Right renal cortex interstitium (tissue), 3 donors: ENCODE measurements at places on chromosomes 6 and 20. TPM values are rescaled to one million over a fixed set of nuclear protein-coding genes. Genes with fewer than 3 reads are reported as not detected.

DNA sequence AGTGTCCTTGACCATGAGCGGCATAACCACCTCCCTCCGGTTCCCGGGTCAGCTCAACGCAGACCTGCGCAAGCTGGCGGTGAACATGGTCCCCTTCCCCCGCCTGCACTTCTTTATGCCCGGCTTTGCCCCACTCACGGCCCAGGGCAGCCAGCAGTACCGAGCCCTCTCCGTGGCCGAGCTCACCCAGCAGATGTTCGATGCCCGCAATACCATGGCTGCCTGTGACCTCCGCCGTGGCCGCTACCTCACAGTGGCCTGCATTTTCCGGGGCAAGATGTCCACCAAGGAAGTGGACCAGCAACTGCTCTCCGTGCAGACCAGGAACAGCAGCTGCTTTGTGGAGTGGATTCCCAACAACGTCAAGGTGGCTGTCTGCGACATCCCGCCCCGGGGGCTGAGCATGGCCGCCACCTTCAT, 4.9 kb downstream of the TUBB1 start:
- DNase-seq = no peak

DNA sequence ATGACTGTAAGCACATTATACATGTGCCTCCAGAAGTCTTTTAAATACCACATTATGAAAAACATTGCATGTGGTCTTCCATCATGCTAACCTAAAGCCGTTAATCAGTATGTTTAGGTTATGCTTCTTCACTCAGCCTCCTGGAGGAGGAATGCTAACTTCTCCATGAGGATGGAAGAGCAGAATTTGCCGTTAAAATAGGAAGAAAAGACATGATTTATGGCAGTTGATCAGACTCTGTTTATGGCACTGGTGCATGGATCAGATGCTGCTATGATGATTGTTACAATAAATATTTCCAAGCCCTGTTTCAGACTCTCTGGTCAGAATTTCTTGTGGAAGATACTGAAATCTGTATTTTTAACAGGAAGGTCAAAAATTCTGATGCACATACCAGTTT, 31.7 kb downstream of the MAP3K4 start:
- DNase-seq = no peak

- DNase-seq = no peak
These were observed at the start of gene SOBP for GRCh38 chr6:107489636-107490565. TSS of gene SOBP (plus strand) at chr6:107490117. CDS start at chr6:107490617, 500 bp downstream.

- no peak for DNase-seq
These were observed 207.3 kb downstream of the OTOR start for GRCh38 chr20:16955462-16955861.

RGL2 gene
- polyA plus RNA-seq = 95.5 TPM

DNA sequence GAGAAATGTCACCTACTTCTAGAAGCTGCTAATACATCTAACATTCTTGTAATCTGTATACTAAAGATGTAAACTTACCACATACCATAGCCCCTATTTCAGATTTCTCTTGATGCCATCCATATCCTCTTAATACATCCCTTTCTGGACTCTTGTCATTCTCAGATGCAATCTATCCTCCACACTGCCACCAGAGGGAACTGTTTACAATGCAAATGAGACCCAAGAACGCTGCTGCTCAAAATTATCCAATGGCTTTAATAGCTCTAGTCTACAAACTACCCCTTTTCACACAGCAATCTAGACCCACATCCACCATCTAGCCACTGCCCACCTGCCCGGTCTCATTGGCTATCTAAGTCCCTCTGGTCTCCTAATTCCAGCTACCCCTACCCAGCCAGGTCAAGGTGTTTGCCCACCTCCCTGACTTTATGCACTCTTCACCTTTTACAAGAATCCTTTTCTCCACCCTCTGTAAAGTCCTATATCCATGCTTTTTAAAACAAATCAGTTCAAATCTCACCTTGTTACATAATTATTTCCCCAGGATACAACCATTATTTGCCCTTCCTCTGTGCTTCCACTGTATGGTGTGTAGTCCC, 14.8 kb downstream of the FAXC start:
- no peak for DNase-seq

DNA sequence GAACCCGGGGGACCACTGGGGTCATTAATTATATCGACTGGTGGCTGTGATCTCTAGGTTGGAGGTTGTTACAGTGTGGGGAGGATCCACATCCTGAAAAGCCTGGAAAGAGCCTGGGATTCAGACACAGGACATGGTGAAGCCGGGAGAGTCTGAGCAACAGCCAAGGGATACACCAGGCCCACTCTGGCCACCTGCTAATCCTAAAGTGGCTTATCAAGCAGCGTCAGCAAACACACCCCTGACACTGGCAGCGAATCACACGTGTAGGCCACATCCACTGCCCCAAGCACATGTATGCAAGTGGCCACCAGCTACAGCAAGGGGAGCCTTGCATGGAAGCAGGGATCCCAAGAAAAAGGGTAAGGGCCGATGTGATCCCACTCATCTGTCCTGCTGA, 41.0 kb downstream of the GFOD1 start:
- no peak for DNase-seq

- no peak for DNase-seq
These were observed 11.0 kb upstream of the CFAP206 start for GRCh38 chr6:87396595-87397392.

DNA sequence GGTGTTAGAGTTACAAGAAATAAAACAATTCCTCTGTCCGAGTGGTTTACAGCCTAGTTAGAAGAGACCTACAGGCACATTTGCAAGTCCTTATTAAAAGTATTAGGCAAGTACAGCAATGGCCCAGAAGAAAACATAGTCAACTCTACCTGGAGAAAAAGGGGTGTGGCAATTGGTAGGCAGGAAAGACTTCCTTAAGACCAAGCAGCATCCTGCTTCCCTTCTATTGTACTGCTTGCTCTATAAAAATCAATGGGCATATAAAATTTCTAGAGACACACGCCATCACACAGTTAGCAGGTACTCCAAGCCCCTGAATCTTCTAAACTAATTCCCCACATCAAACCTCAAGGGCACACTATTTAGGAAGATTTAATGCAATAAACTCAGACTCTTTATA, 185.6 kb downstream of the ATXN1 start:
- DNase-seq = no peak

CLPSL2 gene
- polyA plus RNA-seq = not detected

DNA sequence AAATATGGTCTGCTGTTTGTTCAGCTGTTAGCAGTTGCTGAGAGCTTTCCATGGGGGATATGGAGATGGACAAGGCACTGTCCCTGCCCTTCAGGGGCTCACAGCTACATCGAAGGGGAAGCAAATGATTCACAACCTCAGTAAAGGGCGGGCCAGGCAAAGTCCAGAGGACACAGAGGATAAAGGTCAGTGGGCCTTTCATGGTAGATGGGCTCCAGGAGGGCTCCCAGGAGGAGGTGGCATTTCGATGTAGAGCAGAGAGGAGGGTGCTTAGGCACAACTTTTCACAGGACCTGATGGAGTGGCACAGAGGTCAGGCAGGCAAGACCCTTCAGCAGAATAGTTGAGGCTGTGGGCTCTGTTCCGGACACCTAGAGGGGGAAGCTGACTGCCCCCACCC, 15.2 kb upstream of the MLN start:
- DNase-seq = no peak

SAPCD1 gene
- polyA plus RNA-seq = 7.4 TPM

DNA sequence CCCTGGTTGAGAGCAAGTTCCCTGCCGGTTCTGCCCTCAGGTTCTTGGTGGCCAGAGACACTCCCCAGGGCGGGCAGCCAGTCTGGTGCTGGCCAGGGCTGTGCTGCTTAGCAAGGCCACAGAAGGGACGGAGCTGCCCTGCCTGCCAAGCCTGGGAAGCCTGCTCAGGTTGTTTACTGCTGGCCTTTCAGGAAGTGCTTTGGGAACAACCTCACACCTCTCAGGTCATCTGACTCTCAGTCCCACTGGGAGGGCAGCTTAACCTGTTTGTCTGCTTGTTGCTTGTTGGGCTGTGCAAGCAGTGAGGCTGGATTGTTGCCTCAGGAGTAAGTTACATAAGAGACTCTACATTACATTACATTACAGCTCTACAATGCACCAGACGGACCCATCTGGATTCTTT, 75.8 kb upstream of the AFDN start:
- peak; percentile 54 for DNase-seq

DNA sequence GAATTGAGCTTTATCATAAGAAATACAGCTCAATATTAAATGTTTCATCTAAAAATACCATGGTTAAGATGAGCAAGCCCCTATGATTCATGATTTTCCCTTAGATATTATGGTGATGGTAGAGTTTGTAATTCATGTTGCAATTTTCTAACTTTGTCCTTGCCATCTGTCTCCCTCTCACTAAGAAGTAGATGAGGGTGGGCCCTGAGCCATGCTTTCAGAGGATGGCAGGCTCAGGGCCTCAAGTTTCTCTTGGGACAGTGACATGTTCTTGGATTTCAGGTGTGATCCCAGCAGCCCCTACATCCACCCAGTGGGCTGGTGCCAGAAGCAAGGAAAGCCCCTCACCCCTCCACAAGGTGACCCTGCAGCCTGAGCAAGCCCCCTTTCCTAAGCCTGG, 25.6 kb downstream of the L3MBTL1 start:
- no peak for DNase-seq

ADGRF5 gene
- 32.4 TPM for polyA plus RNA-seq

- peak; percentile 35 for DNase-seq
These were observed 41.5 kb downstream of the MYH7B start for GRCh38 chr20:34997131-34997561.

AK9 gene
- polyA plus RNA-seq = 11.2 TPM

OSER1 gene
- 55.2 TPM for polyA plus RNA-seq

GRCh38 chr6:13523826-13524622, 36.6 kb upstream of the GFOD1 start:
- DNase-seq = no peak

DNA sequence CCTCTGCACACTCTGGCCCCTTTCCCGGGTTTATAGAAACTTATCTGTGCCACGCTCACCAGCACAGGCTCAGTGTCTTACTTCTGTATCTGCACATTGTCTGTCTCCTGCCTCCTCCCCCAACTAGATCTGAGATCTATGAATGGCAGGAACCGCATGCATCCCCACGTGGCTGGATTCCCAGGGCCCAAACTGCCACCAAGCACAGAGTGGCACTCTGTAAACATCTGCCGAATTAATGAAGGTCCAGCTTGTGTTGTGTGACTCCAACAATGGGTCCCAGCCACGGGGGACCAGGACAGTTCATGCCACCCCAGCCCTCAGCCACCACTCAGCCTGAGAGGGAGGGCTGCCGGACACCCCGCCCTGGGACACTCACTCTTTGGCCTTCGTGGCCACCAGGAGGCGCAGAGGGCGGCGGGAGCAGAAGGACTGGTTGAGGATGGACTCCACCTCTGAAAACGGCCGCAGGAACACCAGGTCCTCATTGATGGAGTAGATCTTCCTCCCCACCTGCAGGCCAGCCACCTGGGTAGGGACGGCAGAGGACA, 171.1 kb downstream of the PREX1 start:
- no peak for DNase-seq

DNA sequence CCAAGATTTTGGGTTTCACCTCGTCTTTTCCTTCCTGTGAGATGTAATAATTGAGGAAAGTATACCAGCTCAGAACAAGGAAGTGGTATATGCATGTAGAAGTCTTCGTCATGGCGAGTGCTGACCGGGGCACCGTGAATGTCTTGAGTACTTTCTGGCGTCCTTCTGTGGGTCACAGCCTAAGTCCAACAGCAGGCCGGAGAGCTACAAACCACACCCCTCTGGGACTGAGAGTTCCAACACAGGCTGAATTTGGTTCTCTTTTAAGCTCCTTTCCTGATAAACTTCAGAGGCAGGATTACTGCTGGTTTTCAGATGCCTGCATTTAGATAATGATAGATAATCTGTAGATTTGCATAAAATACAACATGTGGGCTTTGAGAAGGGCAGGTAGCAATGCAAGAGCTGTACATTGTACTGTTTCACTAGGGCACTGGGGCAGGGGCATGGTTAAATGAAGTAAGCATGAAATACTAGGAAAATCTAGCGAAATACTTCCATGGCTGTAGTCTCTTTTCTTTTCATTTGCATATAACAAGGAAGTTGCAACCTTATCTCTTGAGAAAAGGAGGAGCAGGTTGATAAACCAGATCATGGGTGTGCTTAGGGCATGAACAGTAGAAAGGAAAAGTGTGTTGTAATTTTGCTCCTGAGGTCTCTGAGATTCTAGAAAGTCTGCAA, at the start of gene ADTRP:
Gene ADTRP (minus strand): TSS at position 156 of the 681 bp plus-strand sequence. CDS start 44 bp downstream, at position 112.
- DNase-seq = no peak

GRCh38 chr6:125586074-125586473, 163.4 kb upstream of the HEY2 start:
- no peak for DNase-seq

EPHA7 gene
- polyA plus RNA-seq = 44.7 TPM

GRCh38 chr6:169363590-169363989, 109.9 kb upstream of the THBS2 start:
- DNase-seq = no peak

GRCh38 chr20:49615401-49616153, 47.6 kb upstream of the PTGIS start:
- no peak for DNase-seq

- no peak for DNase-seq
These were observed 7.4 kb downstream of the PDE7B start for GRCh38 chr6:135858931-135859330.

SPTLC3 gene
- polyA plus RNA-seq = 19.6 TPM

MAS1L gene
- polyA plus RNA-seq = not detected

DEF6 gene
- 3.5 TPM for polyA plus RNA-seq

- no peak for DNase-seq
These were observed 358.3 kb upstream of the SULF2 start for GRCh38 chr20:48143435-48144081.

GMPR gene
- 12.8 TPM for polyA plus RNA-seq

KCNS1 gene
- polyA plus RNA-seq = 0.53 TPM

GRCh38 chr20:50765674-50766073, 29.2 kb upstream of the BCAS4 start:
- DNase-seq = no peak

DNA sequence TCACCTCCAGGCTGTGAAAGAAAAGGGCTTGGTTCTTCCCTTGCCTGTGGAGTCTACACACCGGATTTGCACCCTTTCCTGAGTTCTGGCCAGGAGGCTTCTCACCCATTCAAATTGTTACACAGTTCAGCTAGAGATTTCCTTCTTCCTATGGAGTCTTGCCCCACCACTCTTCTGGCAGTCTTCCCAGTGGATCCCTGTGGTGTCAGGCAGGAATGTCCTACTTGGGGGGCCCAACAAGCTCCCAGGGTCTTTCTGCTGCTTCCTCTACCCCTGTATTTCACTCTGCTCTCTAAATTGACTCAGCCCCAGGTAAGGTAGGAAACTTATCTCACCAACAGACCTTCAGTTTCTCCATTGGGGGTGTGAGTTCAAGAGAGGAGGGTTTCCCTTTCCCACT, 14.0 kb upstream of the CST9L start:
- DNase-seq = no peak

KCNK16 gene
- not detected for polyA plus RNA-seq

- DNase-seq = no peak
These were observed 373.6 kb upstream of the NRSN1 start for GRCh38 chr6:23752414-23752813.
